RPMI7951 (cell line): ENCODE measurements at places on chromosomes 11 and 22. TPM values are rescaled to one million over a fixed set of nuclear protein-coding genes. Genes with fewer than 3 reads are reported as not detected.

- peak; percentile 88 for DNase-seq
These were observed 16.3 kb downstream of the DGKZ start for GRCh38 chr11:46363455-46364005.

DNA sequence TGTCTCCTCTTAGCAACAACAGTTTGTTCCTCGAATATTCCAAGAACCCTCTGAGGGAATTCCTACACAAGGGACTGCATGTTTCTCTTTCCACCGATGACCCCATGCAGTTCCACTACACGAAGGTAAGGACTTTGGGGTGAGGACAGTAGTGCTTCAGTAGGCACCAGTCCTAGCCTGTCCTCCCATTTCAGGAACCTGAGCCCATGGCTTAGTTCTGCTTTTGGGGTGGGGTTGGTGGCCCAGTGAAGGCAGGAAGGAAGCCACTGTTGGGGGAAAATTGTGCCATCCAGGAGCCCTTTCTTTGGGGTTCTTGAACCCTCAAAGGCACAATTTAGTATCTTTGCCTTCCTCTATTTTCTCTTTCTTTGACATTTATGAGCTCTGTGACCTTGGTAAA, 38.2 kb downstream of the RNF141 start:
- no peak for DNase-seq

GRCh38 chr11:105201166-105201565, 61.6 kb upstream of the CARD18 start:
- no peak for DNase-seq

DNA sequence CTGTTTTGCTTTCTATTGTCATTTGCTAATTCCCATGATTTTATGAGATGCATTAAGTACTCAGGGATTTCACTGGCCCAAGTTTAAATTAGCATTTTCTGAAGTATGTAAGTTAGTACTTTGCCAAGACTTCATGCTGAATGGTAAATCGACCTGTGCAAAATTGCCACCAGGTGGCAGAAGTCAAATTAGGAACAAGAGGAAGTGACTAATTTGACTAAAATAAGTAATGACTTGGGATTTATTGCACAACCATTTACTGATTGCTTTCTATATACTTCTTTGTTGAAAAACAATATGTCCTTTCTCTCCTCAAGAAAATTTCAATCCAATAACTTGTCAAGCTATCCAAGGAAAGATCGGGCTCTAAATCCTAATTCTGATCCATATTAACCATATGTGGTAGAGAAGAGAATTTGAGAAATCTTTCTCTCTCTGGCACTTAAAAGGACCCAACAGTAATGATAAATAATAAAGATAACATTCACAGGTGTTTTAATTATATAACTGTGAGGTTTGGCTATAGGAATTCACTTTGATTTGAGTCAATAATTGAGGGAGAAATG, 253.7 kb upstream of the CHORDC1 start:
- DNase-seq: peak; percentile 26

DNA sequence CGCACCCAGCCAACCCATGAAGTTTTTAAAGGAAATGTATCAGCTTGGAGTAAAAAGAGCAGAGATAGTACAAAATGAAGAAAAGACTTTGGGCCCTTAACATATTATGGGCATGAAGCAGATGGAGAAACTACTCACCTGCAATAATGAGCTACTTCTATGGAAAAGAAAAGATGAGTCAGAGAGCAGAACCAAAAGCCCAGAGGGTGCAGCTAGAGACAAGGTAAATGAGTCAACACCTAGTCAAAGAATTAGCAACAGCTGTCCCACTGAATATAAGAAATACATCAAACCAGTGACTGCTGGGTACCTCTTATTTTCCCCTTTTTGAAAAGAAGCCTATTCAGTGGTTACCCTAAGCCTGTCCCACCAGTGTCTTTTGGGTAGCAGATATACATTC, 61.8 kb downstream of the RPL27A start:
- DNase-seq: peak; percentile 48

DNA sequence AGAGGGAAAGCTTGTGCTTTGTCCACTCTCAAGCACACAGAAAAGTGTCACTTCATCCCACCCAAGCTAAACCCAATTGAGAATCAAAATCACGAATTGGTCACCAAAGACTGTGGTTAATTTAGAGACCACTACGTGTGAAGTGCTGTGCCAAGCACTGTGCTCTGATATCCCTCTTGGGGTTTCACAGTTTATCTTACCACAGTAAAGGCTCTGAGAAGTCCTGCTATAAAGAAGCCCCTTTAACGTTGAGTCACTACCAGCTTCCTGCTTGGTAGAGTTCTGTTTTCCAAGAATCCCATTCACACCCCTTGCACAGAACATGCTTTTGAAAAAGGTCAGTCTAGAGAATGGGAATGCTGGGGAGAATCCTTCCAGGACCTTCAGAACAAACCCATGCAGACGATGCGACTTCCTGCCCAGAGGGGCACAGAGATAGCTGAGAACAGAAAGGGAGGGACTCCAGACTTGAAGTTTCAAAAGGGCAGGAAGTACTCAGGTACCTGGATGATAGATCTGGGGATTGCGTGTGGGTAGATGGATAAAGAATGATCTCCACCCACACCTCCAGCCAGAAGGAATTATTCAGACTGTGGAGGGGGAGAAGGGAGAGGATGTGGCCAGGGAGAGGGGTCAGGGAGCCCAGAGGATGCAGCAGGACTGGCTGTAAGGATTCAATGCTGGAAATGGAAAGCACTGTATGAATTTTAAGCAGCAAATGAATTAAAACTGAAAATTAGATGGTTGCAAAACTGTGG, 18.1 kb upstream of the TSPAN18 start:
- peak; percentile 68 for DNase-seq

- no peak for DNase-seq
These were observed 38.1 kb downstream of the MB start for GRCh38 chr22:35578836-35579575.

GRCh38 chr22:27903805-27904473, 15.1 kb downstream of the PITPNB start:
- DNase-seq: no peak

DNA sequence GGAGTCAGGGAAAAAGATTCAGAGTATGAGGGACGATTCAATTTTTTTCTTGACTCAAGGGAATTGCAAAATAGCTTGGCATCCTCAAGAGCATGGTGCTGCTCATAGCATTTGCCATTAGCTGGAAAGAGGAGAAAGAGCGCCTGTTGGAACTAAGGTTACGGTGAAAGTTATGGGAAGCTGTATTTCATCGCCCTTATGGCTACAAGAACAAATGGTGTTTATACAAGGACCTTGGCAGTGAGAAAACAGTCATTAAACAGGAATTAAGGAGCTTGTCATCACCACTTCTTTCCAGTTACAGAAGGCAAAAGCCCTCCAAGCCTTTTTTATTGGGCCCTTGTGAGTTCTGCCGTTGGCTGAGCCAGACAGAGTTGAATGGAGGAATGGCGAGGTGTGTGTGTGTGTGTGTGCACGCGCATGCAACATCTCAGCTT, 74.2 kb downstream of the ALX4 start:
- no peak for DNase-seq

GRCh38 chr11:1232021-1232882, 9.4 kb downstream of the MUC5B start:
- DNase-seq: no peak

GRCh38 chr11:3753110-3753509, 44.2 kb downstream of the NUP98 start:
- DNase-seq: no peak

- DNase-seq: no peak
These were observed 279.3 kb upstream of the B3GAT1 start for GRCh38 chr11:134691295-134691873.

GRCh38 chr11:73942010-73942409, 8.8 kb upstream of the DNAJB13 start:
- DNase-seq: peak; percentile 28

DNA sequence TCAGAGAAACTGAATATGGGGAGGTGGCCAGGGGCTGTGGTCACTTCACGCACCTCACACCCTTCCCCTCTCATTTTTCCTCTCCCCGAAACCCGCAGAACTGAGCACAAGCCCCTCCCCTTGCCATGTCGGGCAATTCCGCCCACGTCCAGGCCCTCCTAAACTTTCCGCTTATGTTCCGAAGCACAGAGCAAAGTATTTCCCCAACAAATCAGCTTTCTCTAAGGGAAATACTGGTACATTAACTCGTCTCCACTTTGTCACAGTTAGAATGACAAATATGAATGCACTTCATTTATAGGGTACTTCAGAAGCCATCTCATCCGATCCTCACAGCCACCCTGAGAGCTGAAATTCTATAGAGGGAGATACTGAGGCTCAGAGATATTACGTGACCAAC, 94.7 kb upstream of the TMEM45B start:
- no peak for DNase-seq

DNA sequence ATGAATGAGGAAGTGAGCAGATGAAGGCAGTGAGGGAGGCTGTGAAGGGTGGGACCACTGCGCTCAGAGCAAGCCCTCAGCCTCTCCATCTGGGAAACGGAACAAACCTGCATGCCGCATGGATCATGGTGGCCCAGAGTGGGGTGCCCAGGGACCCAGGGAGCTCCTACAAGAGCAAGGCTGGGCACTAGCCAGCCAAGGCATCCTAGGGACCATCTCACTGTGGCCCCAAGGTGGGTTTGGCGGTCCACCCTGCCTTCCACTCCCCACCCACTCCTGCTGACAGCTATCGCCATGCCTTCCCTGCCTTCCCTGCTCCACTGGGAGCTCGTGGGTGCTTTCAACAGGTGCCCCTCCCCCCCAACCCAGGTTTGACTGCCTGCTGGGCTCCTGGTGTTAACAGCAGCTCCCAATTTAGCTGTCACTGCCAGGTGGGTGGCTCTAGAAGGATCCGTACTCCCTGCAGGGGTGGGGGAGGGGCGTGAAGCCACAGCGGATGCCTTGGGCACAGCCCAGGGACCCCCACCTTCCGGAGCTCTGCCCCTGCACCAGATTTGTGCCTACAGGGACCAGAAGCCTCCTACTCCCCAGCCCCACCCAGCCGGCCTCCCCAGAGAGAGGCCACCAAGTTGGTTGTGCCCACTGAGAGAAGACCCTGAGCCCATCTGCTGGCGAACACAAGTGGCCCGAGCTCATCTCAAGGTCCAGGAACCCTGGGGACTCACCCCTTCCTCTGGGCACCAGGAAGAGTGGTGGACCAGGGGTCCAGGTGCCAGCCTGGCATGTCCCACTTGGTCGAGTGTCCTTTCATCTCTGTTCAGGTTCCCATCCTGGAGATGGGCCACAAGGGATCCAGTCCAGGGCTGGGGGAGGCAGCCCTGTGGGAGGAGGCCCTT, 29.7 kb upstream of the PRODH start:
- no peak for DNase-seq

- peak; percentile 57 for DNase-seq
These were observed 2.8 kb downstream of the MYH9 start for GRCh38 chr22:36384766-36385481.

GRCh38 chr11:29310725-29311342, 706.0 kb downstream of the KCNA4 start:
- no peak for DNase-seq

DNA sequence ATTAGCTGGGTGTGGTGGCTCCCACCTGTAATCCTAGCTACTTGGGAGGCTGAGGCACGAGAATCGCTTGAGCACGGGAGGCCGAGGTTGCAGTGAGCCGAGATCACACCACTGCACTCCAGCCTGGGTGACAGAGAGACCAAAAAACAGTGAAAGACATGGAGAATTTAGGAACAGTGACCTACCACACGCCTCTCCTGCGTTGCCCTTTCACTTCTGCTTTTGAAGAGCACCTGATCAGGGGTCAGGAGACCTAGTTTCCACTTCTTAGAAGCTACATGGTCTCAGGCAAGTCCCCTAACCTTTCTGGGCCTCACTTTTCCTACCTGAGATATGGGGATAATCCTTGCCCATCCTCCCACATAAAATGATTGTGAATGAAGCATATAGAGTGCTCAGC, 12.2 kb downstream of the SLC35C1 start:
- no peak for DNase-seq

DNA sequence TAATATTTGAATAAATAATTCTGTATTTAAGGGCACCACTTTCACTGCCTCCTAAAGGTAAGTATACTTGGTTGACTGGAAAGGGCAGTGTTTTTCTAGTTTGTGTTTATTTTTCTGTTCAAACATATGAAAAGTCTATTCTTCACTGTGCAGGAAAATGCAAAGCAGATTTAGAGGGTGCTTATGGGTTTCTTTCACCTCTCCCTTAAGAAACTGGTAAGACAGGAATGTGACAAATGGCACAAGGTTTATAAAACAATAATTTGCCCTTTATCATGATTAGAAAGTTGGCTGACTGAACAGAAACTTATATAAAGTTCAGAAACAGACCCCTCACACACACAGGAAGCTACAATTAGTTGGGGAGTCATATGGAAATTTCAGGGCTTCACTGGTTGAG, 60.6 kb downstream of the PLEKHA7 start:
- DNase-seq: no peak

GRCh38 chr22:45885171-45885840, 91.7 kb downstream of the WNT7B start:
- no peak for DNase-seq

DNA sequence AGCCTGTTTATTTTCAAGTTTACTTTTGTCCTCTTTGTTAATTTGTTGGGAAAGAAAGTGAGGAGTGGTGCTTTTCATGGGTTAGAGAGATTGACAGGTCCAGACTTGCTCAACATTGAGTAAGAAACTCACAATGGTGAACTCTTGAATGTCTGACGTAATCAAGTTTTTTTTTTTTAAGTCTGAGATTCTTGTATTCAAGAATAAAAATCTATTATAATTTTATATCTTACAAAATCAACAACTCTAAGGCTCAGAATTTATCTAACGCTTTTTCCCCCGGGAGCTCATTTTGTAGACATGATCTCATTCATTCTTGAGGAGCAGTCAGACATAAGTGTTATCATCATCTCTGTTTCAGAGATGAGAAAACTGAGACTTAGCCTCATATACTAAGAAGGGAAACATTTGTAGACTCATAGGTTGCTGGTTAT, 39.1 kb upstream of the SPTBN2 start:
- DNase-seq: no peak

- no peak for DNase-seq
These were observed 27.5 kb upstream of the CRYBB3 start for GRCh38 chr22:25172153-25172552.

DNA sequence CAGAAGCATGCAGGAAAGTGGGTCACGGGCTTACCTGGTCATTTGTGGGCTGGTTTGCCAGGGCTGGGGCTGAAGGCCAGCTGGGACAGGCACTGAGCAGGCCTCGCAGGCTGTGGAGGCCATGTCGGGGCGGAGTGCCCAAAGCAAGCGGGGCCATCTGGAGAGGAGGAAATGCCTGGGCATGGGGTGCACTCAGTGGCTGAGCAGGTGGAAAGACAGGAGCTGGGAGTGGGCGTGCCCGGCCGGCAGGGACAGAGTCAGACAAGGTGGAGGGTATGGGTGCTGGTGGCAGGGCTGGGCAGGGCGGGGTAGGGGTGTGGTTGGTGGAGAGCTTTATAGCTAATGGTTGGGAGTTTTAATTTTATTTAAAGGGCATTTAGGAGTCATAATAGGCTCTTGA, 27.4 kb downstream of the DAGLA start:
- no peak for DNase-seq

- no peak for DNase-seq
These were observed 84.4 kb downstream of the MED15 start for GRCh38 chr22:20591660-20592310.

GRCh38 chr11:11252403-11252802, 100.6 kb downstream of the CSNK2A3 start:
- DNase-seq: no peak

GAL3ST3 gene
- total RNA-seq: not detected in 2 replicates

SERHL2 gene
- total RNA-seq: 2.2 and 2.5 TPM in 2 replicates

TUB gene
- total RNA-seq: under 0.01 and 0.10 TPM in 2 replicates

FUT4 gene
- 2.4 TPM in 2 replicates for total RNA-seq

ZNF280B gene
- 0.59 and 0.96 TPM in 2 replicates for total RNA-seq

RAG2 gene
- total RNA-seq: not detected in 2 replicates

LINC01488 gene
- total RNA-seq: not detected in 2 replicates

H19 gene
- total RNA-seq: 0.72 and 1.9 TPM in 2 replicates

POTEH gene
- total RNA-seq: 0.24 and 0.29 TPM in 2 replicates
